ENCODE measurements at places on chromosomes 7 and 10. TPM values are rescaled to one million over a fixed set of nuclear protein-coding genes. Genes with fewer than 3 reads are reported as not detected.

The EXOC6 gene
- polyA plus RNA-seq, result 10.7 TPM

DNA sequence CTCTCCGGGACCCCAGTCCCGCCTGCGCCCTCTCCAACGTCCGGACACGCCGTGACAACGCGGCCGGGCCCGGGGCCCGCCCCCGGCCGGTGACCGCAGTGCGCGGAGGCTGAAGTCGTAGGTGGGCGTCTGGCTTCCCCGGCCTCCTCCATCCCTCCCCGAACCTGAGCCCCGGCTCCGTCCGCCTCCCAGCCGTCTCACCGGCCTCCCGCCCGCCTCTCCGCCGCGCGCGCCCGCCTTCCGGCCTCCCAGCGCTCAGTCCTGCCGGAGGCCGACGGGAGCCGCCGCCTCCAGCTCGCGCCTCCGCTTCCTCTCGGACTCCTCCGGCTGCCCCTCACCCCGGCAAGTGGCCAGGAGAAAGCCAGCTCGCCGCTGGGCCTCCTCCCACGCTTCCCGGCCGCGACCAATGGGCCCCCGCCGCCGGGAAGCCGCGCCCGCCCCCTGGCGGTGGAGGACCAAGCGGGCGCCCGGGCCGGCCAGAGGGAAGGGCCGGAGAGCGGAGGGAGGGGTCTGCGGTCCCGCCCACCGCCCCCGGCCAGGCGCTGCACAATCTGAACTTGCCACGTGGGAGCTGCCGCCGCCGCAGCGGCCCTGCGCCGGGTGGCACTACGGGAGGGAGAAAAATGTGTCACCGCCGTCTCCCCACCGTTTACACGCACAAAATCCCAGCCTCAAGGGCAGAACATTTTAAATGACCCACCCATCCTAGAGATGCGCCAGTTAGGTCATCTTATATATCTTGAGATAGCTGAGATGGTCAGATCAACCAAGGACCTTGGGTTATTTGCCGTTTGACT, at the start of gene FAM3C:
TSS of gene FAM3C (minus strand) at position 348 of the 797 bp plus-strand sequence. CDS start 13,339 bp downstream, outside the sequence.
- no peaks in the 10 kb centered on the region for H3K27me3 ChIP-seq
- DNase-seq, result peak; percentile 95
- H3K27ac ChIP-seq, result peak within 1 kb of the TSS; percentile 71
- peaks cover 1% of the 10 kb centered on the region for H3K4me1 ChIP-seq
- H3K36me3 ChIP-seq, result no peaks in the 10 kb centered on the region
- peak within 1 kb of the TSS; percentile 95 for H3K4me3 ChIP-seq

DNA sequence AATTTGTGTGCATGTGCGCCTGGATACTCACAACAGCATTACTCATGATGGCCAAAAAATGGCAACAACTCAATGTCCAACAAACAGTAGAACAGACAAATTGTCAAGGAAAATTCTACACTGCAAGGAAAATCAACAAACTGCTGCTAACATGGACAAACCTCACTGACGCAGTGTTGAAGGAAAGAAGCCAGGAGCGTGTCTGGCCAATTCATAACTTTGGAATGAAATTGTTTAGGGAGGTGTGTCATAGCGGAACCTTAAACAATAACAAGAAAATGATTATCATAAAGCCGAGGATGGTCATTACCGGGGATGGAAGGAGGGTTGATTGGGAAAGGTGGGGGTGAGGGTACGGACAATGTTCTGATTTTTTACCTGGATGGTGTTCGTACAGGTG, 29.1 kb downstream of the ALOX5 start:
- H3K4me1 ChIP-seq, result no peaks in the 10 kb centered on the region
- H3K4me3 ChIP-seq, result no peak overlapping the region
- DNase-seq, result no peak

DNA sequence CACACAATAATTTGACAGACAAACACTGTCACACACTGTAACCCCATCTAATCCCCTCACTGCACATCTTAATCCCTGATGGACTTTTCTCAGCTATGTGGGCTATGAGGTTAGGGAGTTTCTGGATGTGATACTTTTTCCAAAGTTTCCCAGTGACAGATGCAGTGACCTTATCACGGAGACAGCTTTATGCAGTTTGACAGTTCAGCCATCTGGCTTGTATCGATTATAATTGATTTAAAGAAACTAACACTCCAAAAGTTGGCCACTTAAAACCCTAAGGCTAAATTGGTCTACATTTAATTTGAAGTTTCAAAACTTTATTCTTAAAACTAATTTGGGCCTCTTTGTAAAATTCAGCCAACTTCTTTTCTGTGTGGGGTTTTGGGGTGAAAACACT, 196.7 kb downstream of the SDK1 start:
- no peak for DNase-seq
- no peak overlapping the region for H3K27ac ChIP-seq
- no peak overlapping the region for H3K4me3 ChIP-seq
- no peaks in the 10 kb centered on the region for H3K36me3 ChIP-seq

DNA sequence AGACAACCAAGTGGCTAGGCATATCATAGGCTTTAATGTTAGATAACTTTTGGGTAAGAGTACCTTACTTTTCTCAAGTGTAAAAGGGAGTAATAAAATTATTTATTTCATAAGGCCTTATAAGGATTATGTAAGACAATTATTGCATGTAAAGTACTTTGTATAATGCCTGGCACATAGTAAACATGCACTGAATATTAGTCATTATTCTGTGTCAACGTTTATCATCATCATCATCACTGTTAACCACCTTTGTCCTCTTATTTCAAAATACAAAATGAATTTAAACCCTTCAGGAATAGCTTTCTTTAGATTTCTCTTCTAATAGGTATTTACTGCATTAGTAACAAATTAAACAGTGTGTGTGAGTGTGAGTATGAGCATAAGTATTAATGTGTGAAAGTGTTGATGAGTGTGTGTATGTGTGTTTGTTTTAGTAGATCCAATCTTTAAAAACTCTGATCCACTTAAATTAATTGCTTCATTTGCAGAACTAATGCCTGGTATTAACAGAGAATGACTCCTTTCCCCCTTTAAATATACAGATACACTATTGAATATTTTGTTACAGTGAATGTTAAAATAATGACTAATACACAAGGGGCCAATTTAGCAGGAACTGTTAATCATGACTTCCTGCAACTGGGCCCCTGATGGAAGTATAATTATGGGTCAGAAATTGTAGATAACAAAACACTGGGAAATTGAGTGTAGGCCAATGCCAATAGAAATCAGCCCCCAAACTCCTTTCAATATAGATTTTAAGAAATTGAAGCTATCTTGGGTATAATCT, 213.3 kb upstream of the FZD8 start:
- no peak overlapping the region for H3K4me3 ChIP-seq
- H3K27ac ChIP-seq, result no peak overlapping the region
- DNase-seq, result no peak
- H3K27me3 ChIP-seq, result no peaks in the 10 kb centered on the region
- no peaks in the 10 kb centered on the region for H3K36me3 ChIP-seq

GRCh38 chr7:158356454-158356853, 231.2 kb downstream of the PTPRN2 start:
- no peak overlapping the region for H3K4me3 ChIP-seq
- no peak for DNase-seq
- H3K27ac ChIP-seq, result no peak overlapping the region
- H3K36me3 ChIP-seq, result no peaks in the 10 kb centered on the region

DNA sequence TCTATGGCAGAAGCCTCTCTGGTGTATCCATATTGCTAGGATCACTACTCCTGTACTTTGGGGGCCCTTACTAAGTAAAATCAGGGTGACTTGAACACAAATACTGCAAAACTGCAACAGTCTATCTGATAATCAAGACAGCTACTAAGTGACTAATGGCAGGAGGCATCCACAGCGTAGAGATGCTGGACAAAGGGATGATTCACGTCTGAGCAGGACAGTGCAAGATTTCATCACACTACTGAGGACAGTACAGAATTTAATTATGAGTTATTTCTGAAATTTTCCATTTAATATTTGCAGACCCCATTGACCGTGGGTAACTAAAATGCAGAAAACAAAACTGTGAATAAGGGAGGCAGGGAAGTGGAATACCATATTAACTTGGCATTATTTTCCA, 10.4 kb downstream of the CUL2 start:
- H3K27ac ChIP-seq, result no peak overlapping the region
- no peaks in the 10 kb centered on the region for H3K36me3 ChIP-seq
- H3K4me3 ChIP-seq, result no peak overlapping the region
- H3K27me3 ChIP-seq, result no peaks in the 10 kb centered on the region
- H3K4me1 ChIP-seq, result no peaks in the 10 kb centered on the region

DNA sequence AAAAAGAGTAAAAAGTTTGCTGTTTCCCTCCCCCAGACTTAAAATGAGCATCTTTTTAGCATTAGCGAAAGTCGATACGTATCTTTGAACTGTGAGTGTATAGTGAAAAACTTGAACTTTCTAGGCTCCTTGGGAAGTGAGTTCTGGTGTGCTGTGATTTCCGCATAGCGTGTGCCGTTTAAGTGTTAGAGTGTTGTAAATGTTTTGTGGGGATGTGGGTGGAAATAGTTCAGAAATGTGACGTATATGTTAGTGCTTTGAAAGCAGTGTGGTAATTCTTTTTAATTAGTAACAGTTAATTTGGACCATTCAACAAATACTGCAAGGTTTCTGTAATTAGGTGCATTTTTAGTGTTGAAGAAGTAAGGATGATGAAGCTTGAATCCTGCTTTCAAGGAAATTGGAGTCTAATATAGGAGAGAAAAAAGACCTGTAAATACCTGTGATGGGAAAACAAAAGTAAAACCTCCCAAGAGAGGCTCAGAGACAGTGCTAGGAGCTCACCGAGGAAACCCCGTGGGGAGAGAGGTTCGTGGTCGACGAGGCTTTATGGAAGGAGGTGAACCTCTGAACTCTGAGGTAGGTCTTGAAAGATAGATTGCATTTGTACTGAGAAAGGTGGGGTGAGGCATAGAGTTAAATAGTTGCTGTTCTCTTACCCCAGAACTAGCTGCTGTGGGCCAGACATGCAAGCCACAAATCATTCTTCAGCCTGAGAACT, 40.8 kb downstream of the RBM33 start:
- DNase-seq, result no peak
- no peaks in the 10 kb centered on the region for H3K4me1 ChIP-seq
- no peak overlapping the region for H3K27ac ChIP-seq
- no peaks in the 10 kb centered on the region for H3K27me3 ChIP-seq
- H3K4me3 ChIP-seq, result no peak overlapping the region
- no peaks in the 10 kb centered on the region for H3K36me3 ChIP-seq
